ENCODE measurements at places on chromosomes 6 and 20.

DNA sequence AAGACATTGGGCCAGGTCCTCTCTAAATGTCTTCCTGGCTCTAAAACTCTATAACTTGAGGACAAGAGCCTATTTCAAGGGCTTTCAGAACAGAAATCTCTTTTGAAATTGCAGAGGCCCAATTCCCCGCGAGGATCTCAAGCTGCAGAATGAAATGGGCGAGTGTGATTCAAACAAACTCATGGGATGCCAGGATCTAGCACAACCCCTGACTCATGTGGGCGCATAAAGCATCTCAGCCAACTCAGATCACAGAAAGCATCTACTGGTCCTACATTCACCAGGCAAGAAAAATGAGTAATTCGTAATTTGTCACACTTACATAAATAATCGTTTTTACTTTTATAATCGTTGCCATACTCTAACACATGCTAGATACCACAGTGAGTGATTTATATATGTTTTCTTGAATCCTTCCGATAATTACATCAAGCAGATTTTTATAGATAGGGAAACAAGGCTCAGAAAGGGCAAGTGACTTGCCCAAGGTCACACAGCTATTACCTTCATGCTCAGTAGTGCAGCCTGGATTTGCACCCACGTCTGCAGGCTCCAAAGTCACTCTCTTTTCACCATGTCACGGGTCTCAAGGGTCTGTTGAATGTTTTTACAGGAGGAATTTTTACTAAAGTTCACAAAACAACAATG lies 26.2 kb downstream of the FOXF2 start:
- no peak for DNase-seq

- DNase-seq: no peak
Observed at GRCh38 chr6:150290429-150290828, 78.4 kb upstream of the IYD start.

GRCh38 chr20:8305449-8305978 lies 173.4 kb downstream of the PLCB1 start:
- DNase-seq: peak; percentile 30

- DNase-seq: no peak
Observed at GRCh38 chr20:39897781-39898466, 791.1 kb downstream of the MAFB start.

- no peak for DNase-seq
Observed at GRCh38 chr6:39929039-39929732, 5.1 kb downstream of the MOCS1 start.

DNA sequence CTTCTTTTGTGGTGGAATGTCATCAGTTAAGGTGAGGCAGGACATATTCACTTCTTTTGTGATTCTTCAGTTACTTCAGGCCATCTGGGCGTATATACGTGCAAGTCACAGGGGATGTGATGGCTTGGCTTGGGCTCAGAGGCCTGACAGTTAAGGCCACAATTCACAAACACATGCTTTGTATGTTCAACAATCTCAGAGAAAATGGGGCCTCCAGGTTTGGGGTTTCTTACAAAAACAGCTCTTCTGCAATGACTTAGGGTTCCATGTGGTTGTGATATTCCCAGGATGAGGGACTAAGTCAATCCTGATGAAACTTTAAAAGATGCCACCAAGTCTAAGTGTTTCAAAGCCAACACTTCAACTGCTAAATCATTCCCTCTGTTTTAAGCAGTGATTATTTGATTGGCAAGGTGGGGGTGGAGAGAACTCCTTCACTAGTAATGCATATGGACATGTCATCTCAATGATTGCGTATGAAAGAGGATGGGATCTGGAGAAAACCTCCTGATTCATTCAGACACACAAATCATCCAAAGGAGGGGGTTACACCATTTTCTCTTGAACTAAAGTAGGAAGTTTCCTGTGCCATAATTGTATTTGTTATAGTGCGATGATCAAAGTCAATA lies 41.7 kb upstream of the HEY2 start:
- no peak for DNase-seq

GRCh38 chr6:153959276-153959675 lies 79.8 kb upstream of the OPRM1 start:
- no peak for DNase-seq

GRCh38 chr6:46590765-46591164 lies 61.9 kb downstream of the CYP39A1 start:
- DNase-seq: no peak

DNA sequence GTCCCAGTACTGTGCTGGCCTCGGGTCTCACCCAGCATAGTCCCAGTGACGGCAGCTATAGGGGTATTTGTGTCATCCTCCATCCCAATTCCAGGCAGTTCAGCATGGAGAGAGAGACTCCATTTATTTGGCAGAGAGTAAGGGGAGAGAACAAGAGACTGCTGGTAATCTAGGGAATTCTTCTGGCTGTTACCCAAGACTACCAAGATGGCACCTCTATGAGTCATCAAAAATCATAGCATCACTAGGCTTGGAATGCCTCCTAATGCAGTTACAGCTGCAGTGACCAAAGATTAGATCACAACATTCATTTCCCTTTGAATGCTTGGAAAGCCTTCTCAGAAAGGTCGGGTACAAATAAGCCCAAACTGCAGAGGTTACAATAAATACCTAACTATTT lies 660.4 kb upstream of the FLRT3 start:
- DNase-seq: no peak

DNA sequence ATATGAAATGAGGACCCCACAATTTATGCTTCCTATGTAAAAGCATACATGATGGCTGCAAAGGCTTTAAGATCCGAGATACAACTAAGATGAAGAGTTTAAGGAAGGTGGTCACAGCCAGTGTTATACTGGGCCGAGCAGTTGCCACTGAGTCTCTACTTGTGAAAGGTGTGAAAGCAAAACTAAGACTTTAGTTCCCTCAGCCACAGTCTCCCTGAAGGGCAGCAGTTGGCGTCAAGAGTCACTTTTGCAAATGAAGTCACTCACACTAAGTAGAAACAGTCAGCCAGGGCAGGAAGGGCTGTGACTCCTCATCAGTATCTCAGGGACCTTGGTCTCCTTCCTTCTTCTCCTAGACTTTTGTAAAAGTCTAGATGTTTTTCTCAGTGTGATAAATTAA lies 191.6 kb upstream of the MCHR2 start:
- no peak for DNase-seq

DNA sequence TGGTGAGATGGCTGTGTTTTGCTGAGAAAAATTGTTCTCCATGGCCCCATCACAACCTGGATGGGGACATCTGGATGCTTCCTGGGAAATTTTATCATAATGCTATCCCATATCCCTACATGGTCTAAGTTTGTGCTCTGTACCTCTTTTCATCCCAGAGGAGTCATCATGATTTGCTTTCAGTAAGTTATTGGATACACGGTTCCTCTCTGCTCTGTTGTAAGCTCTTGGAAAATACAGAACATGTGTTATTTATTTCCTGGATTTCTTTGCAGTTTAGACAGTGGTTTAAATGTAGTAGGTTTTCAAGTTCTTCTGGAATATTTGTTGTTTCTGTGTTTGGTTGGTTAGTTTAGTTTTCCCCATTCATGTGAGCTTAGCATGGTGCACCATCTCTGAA lies 129.2 kb upstream of the ECI2 start:
- no peak for DNase-seq

GRCh38 chr6:160881148-160881808 lies 110.3 kb upstream of the MAP3K4 start:
- DNase-seq: no peak

DNA sequence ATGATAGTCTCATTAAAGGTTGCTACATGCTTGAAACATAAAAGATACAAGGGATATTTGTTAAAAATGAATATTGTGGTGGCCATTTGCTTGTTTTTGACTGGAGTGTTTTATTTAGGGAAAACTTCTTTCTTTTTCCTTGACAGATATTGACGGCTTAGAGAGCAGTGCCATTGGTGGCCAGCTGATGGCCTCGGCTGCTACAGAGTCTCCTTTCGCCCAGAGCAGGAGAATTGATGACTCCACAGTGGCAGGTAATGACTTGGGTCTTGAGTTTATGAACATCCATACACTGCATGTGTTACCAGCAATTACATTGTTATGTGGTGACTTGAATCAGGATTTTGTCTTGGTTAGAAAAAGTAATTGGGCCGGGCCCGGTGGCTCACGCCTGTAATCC lies 67.5 kb upstream of the PBOV1 start:
- DNase-seq: no peak

- no peak for DNase-seq
Observed at GRCh38 chr20:21693322-21693721, 12.1 kb upstream of the PAX1 start.

DNA sequence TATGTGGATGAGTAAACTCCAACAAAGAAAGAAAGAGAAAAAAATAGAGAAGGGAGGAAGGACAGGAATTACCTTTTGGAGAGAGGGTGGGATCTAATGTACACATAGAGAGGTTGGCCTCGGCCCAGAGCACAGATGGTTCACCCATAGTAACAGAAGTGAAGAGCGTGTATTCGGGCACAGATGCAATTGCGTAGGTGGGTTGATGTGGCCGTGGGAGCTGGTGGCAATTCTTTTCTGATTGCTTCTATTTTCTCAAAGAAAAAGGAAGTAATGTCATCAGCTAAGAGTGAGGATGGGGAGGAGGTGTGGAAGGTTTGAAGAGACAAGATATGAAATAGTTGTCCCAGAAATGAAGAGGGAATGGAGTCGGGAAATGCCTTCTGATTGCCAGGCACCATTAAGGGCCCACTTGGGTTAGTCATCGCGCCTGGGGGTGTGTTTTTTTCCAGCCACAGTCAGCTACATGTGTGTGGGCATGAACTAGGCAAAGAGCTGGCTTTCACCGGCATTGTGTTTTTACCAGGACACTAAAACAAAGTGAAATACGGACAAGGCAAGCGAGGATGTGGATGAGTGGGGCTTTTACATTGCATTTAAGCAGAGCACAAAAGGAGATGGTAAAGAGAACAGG lies 158.7 kb downstream of the SYNE1 start:
- no peak for DNase-seq

DNA sequence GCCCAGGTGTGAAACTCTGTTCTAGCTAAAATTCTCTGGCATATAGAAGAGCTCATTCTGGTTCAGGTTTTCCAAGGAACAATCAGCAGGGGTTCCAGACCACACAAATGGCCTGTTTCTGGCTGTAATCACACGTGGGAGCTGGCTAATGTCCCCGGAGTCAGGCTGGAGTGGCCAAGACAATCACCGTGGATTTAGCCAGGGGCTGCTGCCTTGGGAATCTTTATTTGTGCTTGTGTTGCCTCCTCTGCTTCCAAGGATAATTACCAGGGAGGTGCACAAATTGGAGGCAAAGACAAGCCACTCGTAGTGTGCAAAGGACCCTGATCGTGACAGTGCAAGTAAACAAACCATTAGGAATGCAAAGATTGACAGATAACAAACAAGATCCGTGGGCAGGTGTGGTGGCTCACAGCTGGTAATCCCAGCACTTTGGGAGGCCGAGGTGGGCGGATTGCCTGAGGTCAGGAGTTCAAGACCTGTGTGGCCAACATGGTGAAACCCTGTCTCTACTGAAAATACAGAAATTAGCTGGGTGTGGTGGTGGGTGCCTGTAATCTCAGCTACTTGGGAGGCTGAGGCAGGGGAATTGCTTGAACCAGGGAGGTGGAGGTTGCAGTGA lies 77.3 kb downstream of the KCNB1 start:
- DNase-seq: no peak

DNA sequence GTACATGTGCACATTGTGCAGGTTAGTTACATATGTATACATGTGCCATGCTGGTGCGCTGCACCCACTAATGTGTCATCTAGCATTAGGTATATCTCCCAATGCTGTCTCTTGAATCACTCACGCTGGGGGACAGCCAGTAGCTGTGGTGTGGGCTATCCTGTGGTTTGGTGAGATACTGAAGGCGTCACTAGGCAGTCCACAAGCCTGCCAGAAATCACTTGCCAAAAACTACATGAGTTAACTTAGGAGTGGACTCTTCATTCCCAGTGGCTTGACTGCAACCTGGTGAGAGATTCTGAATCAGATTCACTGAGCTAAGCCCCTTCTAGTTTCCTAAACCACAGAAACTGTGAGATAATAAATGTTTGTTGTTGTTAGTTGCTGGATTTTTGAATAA lies 191.3 kb downstream of the TSHZ2 start:
- DNase-seq: no peak

DNA sequence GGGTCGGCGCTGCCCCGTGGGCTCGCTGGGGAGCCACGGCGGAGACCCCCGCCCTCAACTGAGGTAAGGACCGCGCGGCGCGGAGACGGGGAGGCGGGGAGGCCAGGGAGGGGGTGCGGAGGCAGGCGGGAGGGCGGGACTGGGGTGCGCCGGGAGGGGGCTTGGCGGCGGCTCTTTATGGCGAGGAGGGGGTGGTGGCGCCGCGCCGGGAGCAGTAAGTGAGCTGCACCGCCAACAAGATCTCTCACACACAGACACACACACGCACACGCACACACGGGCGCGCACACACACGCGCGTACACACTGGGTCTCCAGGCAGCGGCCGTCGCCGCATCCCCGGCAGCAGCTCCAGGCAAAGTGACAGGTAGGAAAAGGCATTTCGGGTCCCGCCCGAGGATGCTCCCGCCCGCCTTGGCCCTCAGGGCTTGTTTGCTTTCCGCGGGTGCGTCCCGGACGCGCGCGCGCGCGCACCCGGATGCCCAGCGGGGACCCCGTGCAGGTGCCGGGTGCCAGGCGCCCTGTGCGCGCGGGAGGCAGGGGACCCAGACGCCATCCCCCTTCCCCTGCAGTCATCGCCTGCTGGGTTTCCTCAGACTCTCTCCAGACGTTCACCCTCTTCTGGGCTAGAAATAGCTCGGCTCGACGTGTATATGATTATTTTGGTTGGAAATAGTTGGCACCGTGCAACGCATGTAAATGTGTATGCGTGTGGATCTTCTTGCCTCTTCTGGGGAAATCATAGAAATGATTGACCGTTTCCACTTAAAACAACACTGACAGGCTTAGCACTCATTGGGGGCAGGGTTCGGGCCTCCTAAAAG lies at the start of gene PLCB4:
Gene PLCB4 (plus strand): TSS at position 247 of the 823 bp plus-strand sequence. CDS start 238,728 bp downstream, outside the sequence.
- no peak for DNase-seq
